ENCODE measurements at places on chromosomes 5 and 9.

DNA sequence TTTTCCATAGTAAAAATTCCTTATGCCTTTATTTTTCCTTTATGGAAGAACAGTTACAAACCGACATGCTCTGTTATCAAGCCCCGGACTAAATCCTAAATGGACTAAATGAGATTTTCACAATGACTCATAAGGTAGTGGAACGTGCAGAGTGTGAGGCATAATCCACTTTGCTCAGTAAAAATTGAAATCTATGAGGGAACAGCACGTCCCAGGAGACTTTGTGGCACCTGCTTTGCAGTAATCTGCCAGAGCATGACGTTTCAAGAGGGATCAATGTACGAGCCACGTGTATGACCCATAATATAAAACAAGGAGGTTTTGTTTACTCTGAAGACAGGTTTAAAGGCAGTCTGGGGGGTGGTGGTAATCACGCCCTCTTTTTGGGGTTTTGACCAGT is 83.8 kb upstream of the GNA14 start:
- H3K4me3 ChIP-seq = no peak overlapping the region
- no peak overlapping the region for H3K27ac ChIP-seq
- no peaks in the 10 kb centered on the region for H3K4me1 ChIP-seq
- no peaks in the 10 kb centered on the region for H3K36me3 ChIP-seq
- no peak for DNase-seq

GRCh38 chr9:124222918-124223720 is 34.6 kb upstream of the NEK6 start:
- peaks cover 46% of the 10 kb centered on the region for H3K4me1 ChIP-seq
- no peaks in the 10 kb centered on the region for H3K36me3 ChIP-seq
- H3K4me3 ChIP-seq = no peak overlapping the region
- no peaks in the 10 kb centered on the region for H3K27me3 ChIP-seq

DNA sequence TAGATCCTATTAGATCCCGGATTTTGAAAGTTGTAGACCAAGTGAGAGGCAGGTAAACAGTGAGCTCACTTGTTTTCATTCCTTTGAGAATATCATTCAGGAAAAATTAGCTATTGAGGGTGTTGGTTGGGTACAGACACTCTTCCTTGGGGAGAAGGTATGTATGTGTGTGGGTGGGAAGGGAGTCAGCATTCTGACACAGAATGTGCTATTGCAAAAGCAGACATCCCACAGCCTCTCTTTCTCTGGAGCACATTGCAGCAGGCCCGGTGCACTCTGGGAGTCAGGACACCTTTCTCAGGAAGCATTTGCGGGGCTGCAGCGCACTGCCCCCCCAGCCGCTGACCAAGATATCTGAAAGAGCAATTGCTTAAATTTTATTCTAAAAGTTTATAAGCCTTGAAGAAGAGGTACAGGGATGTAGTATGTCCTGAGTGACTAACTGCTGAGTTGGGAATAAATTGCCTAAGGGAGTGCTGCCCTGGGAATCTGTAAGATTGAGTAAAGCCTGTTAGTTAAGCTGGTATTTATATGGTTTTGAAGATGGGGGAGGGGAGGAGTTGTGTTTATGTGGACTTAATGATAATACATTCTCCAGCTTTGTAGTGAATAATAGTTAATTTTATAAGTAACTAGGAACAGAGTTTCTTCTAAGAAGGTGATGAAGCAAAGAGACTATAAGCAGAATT is 5.2 kb downstream of the TNFAIP8 start:
- H3K27me3 ChIP-seq = no peaks in the 10 kb centered on the region
- peaks cover 76% of the 10 kb centered on the region for H3K4me1 ChIP-seq
- no peak for DNase-seq
- H3K4me3 ChIP-seq = peak overlapping the region; percentile 49

GRCh38 chr9:91580136-91580535 is 156.5 kb upstream of the NFIL3 start:
- no peak overlapping the region for H3K4me3 ChIP-seq
- H3K4me1 ChIP-seq = no peaks in the 10 kb centered on the region
- DNase-seq = no peak
- H3K36me3 ChIP-seq = no peaks in the 10 kb centered on the region
- peaks cover 6% of the 10 kb centered on the region for H3K27me3 ChIP-seq

- no peaks in the 10 kb centered on the region for H3K27me3 ChIP-seq
- H3K36me3 ChIP-seq = no peaks in the 10 kb centered on the region
- H3K4me3 ChIP-seq = no peak overlapping the region
- no peak for DNase-seq
Observed at GRCh38 chr5:162466011-162466410, 398.4 kb downstream of the GABRG2 start.

DNA sequence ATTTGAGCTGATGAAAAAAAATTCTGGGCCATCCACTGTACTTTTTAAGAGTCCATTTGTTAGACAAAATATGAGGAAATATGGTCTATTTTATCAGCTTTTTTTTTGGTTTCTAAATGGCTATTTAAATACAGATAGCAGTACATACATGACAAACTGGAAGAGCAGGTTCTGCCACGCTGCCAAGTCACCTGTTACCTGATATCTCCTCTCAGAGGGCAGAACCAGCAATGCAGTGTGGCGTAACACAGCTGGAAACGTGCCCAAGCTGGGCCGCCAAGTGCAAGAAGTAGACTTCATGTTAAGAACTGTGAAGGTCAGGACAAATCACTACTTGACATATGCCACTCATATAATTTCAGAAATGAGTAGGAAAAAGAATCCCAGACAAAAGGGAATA is 8.1 kb downstream of the MCIDAS start:
- H3K4me3 ChIP-seq = no peak overlapping the region
- no peak for DNase-seq
- H3K36me3 ChIP-seq = no peaks in the 10 kb centered on the region
- peaks cover 30% of the 10 kb centered on the region for H3K27me3 ChIP-seq
- H3K4me1 ChIP-seq = peaks cover 13% of the 10 kb centered on the region

DNA sequence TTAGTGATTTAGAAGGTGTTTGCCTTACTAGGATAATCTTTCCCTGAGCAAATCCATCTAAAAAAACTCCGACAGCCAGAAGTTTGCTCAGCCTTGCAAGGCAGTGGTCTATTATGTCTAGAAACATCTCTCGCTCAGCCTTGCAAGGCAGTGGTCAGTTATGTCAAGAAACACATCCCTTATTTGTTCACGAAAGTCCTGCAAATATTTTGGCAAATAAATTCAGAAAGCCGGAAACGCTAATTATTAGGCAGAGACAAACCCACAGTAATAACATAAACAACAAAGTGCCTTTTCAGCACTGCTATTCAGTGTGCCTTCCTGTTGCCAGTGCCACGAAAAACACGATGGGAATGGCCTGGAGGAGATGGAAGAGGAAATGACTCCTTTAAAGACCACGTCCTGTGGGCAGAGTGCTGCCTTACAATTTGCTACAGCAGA is 184.5 kb downstream of the GNAQ start:
- no peak overlapping the region for H3K4me3 ChIP-seq
- H3K4me1 ChIP-seq = peaks cover 4% of the 10 kb centered on the region
- no peak for DNase-seq
- no peaks in the 10 kb centered on the region for H3K36me3 ChIP-seq

GRCh38 chr9:130587921-130588320 is 8.5 kb downstream of the FUBP3 start:
- no peak for DNase-seq
- H3K4me3 ChIP-seq = no peak overlapping the region
- H3K27me3 ChIP-seq = no peaks in the 10 kb centered on the region
- peaks cover 13% of the 10 kb centered on the region for H3K4me1 ChIP-seq

DNA sequence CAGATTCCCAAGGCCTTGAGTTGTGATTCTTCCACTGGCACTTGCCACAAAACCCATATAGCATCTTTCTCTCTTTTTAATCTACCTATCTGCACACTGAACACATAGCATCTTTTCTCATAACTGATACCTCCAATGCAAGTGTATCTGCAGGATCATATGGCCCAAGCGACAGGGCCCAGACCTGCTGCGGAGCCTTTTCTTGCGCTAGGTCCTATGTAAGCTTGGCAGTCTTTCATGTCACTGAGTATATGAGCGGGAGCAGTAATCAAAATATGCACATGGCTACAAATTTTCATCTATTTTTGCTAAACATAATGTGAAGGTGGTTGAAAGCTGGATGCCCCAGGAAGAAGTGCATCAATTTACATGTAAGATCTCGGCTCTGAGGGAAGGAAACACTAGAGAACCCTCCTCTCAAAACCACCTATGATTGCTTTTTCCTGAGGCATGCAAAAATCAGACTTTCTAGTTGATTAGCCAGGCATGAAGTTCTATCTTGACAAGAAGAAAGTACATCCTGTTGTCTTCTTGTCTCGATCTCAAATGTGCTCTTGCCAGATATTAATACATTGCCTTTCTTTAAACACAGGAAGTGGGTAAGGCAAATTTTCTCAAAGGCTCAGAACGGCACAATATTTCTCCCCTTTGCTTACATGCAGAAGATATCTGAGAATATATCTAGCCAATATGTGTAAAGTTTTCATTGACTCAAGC is 26.9 kb upstream of the CEMIP2 start:
- DNase-seq = peak; percentile 26
- no peaks in the 10 kb centered on the region for H3K27me3 ChIP-seq
- peak overlapping the region; percentile 72 for H3K4me3 ChIP-seq
- peaks cover 47% of the 10 kb centered on the region for H3K4me1 ChIP-seq
- H3K27ac ChIP-seq = peak overlapping the region; percentile 80
- H3K36me3 ChIP-seq = peaks cover 3% of the 10 kb centered on the region

DNA sequence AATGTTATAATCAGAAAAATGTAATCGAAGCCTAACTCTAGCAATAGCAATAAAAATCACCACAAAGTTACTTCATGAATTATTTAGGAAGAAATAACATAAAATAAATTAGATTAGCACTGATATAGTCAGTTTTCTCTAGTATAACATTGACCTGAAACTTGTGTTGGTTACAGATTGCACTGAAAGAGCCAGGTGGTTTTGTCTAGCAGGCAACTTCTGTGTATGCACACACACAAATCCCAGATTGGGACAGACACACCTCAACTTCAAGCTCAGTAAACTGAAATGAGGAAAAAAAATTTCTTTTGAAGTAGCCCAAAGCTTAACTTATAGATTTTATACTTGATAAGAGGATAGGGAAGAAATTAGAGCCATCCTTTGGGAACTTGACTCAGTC is 129.3 kb downstream of the EFNA5 start:
- peaks cover 5% of the 10 kb centered on the region for H3K27me3 ChIP-seq
- no peaks in the 10 kb centered on the region for H3K4me1 ChIP-seq
- no peaks in the 10 kb centered on the region for H3K36me3 ChIP-seq
- no peak overlapping the region for H3K4me3 ChIP-seq

GRCh38 chr5:153551537-153552079 is 61.1 kb downstream of the GRIA1 start:
- H3K27me3 ChIP-seq = no peaks in the 10 kb centered on the region
- H3K36me3 ChIP-seq = no peaks in the 10 kb centered on the region
- no peaks in the 10 kb centered on the region for H3K4me1 ChIP-seq
- H3K4me3 ChIP-seq = no peak overlapping the region

GRCh38 chr9:1253064-1253979 is 203.2 kb downstream of the DMRT2 start:
- peaks cover 2% of the 10 kb centered on the region for H3K4me1 ChIP-seq
- H3K27ac ChIP-seq = no peak overlapping the region
- H3K36me3 ChIP-seq = no peaks in the 10 kb centered on the region
- no peak for DNase-seq
- peaks cover 2% of the 10 kb centered on the region for H3K27me3 ChIP-seq

DNA sequence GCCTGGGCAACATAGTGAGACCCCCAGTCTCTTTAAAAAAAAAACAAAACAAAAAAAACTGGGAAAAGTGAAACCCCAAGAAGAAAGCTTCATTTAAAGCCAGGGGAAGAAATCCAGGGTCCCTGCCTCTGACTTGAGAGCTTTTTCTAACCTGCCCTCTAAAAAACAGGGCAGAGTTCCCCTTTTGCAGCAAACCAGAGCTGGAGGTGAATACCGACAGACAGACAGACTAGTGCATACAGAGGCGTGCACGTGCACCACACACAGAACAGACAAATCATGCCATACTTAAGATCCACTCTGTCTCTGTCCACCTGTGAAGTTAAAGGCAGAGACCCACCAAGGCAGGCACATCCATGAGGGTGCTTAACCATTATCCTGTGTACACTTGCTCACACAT is 11.7 kb upstream of the AQP3 start:
- H3K36me3 ChIP-seq = peaks cover 6% of the 10 kb centered on the region
- H3K4me3 ChIP-seq = no peak overlapping the region
- no peak for DNase-seq
- H3K4me1 ChIP-seq = peaks cover 10% of the 10 kb centered on the region
- H3K27me3 ChIP-seq = no peaks in the 10 kb centered on the region

- no peaks in the 10 kb centered on the region for H3K4me1 ChIP-seq
- H3K36me3 ChIP-seq = no peaks in the 10 kb centered on the region
- DNase-seq = no peak
- no peak overlapping the region for H3K4me3 ChIP-seq
- H3K27me3 ChIP-seq = peaks cover 14% of the 10 kb centered on the region
- no peak overlapping the region for H3K27ac ChIP-seq
Observed at GRCh38 chr9:130424595-130425454, 19.9 kb upstream of the ASS1 start.

- H3K27me3 ChIP-seq = peaks cover 6% of the 10 kb centered on the region
- H3K4me3 ChIP-seq = no peak overlapping the region
- no peaks in the 10 kb centered on the region for H3K36me3 ChIP-seq
- DNase-seq = no peak
- peaks cover 4% of the 10 kb centered on the region for H3K4me1 ChIP-seq
- H3K27ac ChIP-seq = no peak overlapping the region
Observed at GRCh38 chr9:133742251-133742650, 4.1 kb upstream of the SARDH start.

- no peak for DNase-seq
- H3K4me1 ChIP-seq = peaks cover 9% of the 10 kb centered on the region
- no peak overlapping the region for H3K27ac ChIP-seq
- H3K27me3 ChIP-seq = no peaks in the 10 kb centered on the region
Observed at GRCh38 chr9:95276395-95276954, 41.0 kb downstream of the FANCC start.

DNA sequence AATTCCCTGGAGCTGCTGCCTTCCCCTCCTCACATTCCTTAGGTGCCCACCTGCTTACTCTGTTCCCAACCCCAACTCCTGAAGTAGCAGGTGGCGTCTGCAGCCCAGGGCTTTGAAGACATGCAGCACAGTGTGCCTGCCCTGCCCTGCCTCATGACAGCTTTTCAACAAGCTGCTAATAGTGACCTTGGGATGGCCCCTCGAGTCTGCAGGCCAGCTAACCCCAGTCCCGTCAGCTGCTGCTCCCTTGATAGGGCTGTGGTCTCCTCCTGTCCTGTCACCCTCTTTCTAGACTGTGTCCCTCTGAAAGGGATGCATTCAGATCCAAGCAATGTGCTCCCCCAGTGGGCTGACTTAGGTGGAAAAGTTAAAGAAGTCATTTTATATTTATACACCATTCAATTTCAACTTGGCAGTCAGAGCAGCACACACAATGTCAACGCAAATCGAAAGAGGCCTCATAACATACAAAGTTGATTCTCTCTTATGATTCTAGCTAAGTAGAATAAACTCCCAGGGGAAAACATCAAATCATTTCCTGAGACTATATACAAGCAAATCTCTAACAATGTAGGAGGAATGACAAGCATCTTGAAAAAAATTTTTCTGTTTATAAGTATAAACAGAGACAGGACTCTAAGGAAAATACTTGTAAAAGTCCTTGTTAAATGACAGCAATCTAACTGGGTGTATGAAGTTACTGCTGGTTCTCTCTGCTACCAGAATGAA is 37.9 kb downstream of the ADRB2 start:
- no peak overlapping the region for H3K27ac ChIP-seq
- no peak for DNase-seq
- H3K4me3 ChIP-seq = no peak overlapping the region
